ENCODE measurements at places on chromosomes 1 and 21.

GRCh38 chr1:99682291-99682751, 36.4 kb downstream of the PALMD start:
- DNase-seq, result no peak

GRCh38 chr1:229578168-229579058, 19.9 kb upstream of the ABCB10 start:
- no peak for DNase-seq

- DNase-seq, result no peak
Measured at GRCh38 chr1:168903237-168903830, 174.3 kb upstream of the DPT start.

GRCh38 chr21:33278721-33279120, 12.6 kb downstream of the IL10RB start:
- no peak for DNase-seq

- DNase-seq, result no peak
Measured at GRCh38 chr1:50529510-50529909, 106.3 kb upstream of the DMRTA2 start.
